Psoas muscle (tissue), 8 donors: ENCODE measurements at places on chromosomes 3 and 15.

- DNase-seq = no peak
These were observed 256.5 kb downstream of the THRB start for GRCh38 chr3:24237971-24238706.

DNA sequence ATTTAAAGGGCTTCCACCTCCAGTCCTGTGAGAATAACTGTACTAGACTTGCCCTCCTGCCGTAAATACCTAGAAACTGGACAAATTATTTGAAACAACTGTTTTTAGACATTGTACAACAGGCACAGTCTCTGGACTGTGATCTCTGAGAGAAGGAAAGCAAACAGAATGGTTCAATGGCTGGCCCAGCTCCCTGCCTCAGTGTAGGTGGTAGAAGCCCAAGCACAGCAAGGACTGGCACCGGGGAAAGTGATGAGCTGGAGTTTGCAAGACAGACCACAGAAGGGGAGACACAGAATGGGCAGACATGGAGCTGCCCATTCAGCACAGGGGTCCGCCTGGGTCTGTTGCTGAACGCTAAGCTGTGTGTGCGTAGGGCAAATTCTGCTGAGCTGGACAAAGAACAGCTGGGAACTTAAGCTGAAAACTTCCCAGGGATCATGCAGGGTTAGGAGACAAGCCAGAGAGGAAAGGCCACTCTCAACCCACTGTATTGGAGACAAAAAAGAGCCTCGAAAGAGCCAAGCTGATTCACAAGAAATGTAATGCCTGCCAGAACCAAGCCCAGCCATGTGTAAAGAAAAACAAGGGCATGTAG lies 52.6 kb upstream of the SEC61A1 start:
- no peak for DNase-seq

DNA sequence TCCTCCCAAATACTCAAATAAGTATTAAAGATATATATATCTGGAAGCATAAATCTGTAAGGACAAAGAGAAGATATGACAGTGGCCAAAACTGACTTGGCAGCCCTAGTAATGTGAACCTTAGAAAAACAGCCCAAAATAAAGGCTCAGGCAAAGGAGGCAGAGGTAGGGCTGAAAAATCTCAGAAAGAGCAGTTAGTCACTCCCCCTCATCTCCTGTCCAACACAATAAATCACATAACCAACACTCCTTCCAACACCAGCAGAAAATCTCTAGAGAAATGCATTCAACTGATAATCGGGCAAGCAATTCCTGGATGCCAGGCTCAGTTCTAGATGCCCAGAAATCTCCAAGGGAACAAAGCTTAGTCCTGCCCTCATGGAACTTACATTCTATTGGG lies 22.1 kb upstream of the CHRM5 start:
- no peak for DNase-seq

GRCh38 chr3:124558991-124559845 lies 171.0 kb upstream of the UMPS start:
- peak; percentile 57 for DNase-seq

- peak; percentile 92 for DNase-seq
These were observed at the start of gene FAM81A for GRCh38 chr15:59437817-59438624. Gene FAM81A, plus strand, starts transcription at chr15:59438186. Its CDS starts 20,441 bp downstream, at chr15:59458627.

GRCh38 chr15:41116116-41116961 lies at the start of gene INO80:
Gene INO80, minus strand, starts transcription at chr15:41116280. Its CDS starts 19,970 bp downstream, at chr15:41096310.
- DNase-seq = peak; percentile 98

- DNase-seq = no peak
These were observed 26.3 kb downstream of the MRAS start for GRCh38 chr3:138374573-138375134.

DNA sequence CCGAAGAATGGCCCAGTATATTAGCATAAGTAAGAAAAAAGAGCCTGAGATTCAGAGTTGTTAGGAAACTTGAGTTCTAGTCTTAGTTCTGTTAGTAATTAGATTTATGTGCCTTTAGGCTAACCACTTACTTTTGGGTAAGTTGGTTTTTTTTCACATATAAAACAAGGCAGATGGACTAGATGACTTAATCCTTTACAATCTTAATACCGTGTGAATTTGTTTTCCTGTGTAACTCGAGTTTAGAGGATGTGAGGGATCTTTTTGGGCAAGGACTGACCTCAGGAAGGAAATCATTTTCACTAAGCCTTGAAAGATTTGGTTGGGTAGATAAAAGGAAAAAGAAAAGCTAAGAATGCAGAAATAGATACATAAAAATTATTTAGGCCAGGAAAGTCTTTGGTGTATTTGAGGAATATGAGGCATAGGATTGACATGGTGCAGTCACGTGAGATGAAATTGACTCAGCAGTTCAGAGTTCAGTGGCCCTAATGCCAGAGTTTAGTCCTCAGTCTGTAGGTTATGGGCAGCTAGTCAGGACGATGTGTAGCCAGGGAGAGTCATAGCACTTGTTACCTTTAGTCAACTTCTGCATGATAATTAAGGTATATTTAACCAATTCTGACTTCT lies 34.6 kb downstream of the PAK2 start:
- no peak for DNase-seq

DNA sequence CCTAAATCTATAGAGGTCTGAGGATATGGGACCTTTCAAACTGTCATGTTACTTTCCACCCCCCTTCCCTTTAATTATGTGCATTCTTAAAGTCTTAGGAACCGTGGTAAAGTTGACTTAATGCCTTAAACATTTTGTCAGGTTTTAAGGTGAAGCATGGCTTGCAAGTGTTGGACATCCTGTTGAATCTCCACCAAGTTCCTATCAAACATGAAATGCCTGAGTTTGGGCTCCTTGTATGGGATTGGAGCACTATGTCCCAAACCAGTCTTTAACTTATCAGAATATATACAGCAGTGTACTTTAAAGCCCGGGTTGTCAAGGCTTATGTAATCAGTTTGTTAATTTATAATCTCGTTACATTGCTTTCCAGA lies 1.1 kb downstream of the SNRK start:
- DNase-seq = no peak

DNA sequence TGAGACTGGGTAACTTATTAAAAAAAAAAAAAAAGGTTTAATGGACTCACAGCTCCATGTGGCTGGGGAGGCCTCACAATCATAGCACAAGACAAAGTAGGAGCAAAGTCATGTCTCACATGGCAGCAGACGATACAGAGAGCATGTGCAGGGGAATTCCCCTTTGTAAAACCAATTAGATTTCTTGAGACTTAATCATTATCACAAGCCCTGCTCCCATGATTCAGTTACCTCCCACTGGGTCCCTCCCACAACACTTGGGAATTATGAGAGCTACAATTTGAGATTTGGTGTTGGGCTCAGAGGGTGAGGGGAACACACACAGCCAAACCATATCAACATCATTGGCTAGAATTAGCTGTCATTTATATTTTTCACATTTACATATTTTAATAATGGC lies 221.0 kb downstream of the RSRC1 start:
- no peak for DNase-seq

DNA sequence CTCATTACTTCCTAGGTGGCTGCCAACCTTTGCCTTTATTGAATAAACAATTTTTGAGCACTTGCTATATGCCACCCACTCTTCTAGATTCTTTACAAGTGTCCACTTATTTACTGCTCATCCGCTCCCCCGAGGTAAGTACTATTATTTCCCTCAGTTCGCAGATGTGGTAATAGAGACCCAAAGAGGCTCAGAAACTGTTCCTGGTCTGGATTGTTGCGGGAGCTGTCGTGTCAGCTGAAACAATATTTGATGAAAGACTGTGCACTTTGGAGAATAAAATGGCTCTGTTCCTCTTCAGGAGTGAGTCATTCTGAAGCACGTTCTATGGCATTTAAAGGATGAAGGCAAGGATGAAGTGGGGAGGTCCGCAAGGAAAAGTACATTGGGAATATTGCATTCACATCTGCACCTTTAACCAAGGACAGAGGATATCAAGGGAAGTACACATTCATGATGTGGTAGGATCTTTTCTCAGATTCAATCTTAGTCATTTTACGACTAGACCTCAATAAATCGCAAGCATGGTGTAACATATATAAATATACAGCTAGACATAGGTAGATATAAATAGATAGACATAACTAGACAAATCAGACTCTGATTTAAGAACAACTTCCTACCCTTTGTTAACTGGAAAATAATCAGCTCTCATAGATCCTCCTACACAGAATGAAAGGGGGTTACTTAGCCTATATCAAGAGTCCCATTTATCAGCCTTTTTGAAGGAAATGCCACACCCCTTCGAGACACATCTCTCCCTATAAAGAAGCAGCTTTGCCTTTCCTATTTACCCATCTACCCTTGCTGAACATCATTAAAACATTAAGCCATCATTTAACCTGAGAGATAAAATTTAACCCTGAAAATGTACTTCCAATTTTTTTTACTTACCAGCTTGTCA lies 70.3 kb downstream of the RORA start:
- DNase-seq = no peak

GRCh38 chr3:180433152-180433551 lies 168.8 kb upstream of the TTC14 start:
- no peak for DNase-seq

DNA sequence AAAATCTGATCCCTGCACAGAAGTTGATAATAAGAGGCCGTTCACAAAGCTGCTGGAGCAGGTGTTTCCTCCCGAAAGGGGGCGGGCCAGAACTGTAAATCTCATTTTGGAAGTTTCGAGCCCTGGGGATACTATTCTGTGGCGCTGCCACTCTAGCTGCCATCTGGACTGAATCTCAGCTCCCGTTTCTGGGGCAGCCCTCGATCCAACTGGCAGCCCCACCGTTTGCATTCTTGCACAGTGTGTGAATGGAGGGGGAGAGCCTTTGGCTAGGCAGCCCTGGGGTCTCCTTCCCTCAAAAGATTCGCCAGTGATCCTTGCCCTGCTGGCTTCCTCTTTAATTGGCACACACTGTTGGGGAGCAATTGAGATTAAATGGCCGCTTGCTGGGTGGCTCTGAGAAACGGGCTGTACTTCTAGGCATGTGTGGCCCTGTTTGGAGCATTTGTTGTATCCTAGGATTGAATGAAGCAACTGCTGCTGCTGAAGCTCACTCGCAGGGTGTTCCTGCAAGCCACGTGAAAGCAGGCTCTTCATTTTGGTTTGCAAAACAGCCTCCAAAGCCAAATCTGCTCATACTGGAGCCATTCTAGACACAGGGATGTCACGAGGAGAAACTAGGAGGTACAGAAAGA lies 57.2 kb upstream of the TOPAZ1 start:
- no peak for DNase-seq

- DNase-seq = no peak
These were observed 943.9 kb downstream of the ROBO1 start for GRCh38 chr3:78823859-78824258.

DNA sequence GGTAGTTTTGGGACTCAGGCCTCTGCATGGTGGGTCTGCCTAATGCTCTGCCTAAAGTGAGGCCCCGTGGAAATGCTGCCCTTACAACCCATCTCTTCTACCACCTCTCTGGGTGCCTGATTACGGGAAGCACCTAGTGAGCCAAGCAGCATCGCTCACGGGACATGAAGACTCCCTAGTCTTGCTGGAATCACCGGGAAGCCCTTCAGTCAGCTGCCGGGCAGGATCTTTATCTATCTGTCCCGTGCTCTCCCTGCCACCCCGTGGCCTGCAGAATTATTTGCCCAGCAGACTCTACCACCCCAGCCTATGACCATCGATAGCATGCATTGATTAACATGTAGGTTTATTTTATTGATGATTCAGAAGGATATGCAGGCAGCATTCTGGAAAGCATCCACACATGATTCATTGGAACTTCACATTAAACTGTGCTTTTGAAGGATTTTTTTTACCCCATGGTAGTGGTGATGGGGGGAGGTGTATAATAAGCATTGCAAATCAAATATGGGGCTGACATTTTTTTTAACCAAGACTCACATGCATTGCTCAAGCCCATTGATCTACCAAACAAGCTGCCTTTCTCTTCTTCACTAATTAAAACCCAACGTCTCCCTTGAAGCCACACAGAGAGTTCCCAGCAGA lies 63.1 kb downstream of the ATP2B2 start:
- no peak for DNase-seq

DNA sequence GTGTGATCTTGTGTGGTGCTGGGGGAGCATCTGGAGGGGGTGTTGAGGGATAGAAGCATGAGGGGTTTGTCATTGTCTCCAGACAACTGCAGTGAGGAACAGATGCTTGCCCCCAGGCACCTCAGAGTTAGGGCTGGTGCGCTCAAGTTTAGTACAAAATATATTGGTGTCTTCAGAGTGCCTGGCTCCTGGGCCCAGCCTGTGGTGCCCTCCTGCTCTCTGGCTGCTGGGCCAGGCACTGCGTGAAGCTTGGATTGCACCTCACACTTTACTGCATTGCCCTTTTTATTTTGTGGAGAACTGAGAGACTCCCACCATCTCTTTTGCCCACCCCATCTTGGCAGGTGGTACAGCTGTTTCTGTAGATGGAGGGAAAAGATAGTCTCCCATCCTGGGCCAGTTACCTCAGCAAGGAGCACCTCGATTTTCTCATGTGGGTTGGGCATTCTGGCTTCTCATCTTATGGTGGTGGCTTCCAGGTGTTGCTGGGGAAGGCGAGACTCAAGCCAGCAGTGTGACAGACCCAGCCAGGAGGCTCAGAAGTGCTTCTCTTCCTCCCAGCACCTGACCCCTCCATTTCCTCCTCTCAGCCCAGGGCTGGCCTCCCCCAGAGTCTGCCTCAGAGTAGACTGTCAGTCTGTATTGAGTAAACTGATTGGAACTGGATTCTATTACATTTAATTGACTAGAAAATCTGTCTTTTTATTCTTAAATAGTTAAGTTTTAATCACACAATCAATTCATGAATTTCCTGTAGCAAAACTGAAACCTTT lies 140.5 kb downstream of the DNAJB8 start:
- DNase-seq = no peak

DNA sequence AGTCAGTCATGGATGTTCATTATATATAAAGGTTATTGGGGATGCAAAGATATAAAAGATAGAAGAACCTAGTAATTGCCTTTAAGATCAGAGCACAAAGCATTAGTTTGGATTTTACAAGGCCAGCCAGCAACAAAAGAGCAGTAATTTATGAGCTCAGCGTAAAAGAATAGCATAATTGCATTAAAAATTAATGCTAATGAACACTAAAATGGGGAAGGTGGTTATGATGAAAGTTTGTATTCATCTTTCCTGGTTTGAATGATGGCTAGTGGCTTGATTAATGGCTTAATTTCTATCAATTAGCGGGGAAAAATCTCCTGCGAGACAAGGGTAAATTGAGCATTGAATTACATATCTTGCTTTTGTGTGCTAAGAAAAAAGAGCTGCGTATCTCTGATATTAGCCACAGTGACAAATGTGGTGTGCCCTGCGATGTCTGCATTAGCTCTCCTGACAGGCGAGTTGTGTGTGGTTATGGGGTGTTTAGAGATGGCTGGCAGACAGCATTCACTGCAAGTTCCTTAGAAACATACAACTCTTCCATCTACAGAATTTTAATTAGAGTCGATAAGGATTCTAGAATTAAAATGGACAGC lies 42.8 kb upstream of the MLF1 start:
- no peak for DNase-seq

DNA sequence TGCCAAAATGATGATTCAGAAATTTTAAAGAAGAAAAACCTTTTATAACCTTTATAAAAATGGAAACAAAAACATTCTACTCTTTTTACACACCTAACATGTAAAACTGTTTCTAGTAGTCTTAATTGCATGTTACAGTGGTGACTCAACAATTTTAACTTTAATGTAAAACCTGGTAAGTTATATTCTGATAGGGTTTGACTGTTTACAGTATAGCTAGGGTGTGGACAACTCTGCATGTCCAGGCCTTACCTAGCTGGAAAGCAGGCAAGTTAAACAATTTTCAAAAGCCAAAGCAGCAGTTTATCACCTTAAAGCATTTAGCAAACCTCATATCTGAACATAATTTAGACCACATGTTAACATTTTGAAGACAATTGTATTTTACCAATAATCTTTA lies 328.5 kb downstream of the NEK10 start:
- DNase-seq = no peak

GRCh38 chr3:124360155-124360554 lies 368.2 kb upstream of the ROPN1 start:
- no peak for DNase-seq
